Activated CD4-positive, alpha-beta T cell treated with anti-CD3 and anti-CD28 coated beads for 24 hours (primary cell): ENCODE measurements at places on chromosomes 4 and X.

- DNase-seq = no peak
These were observed 7.8 kb upstream of the XK start for GRCh38 chrX:37677765-37678164.

- no peak for DNase-seq
These were observed 10.5 kb downstream of the PPAT start for GRCh38 chr4:56424697-56425514.

DNA sequence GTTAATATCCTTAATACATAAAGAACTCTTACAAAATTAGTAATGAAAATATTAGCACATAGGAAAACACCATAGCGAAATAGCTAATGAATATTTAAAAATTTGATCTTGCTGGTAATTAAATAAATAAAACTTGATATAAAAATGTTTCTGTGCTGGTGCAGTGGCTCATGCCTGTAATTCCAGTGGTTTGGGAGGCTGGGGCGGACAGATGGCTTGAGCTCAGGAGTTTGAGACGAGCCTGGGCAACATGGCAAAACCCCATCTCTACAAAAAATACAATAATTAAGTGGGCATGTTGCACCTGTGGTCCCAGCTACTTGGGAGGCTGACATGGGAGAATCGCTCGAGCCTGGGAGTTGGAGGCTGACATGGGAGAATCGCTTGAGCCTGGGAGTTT is 7.6 kb downstream of the FAM199X start:
- no peak for DNase-seq

GRCh38 chrX:23731951-23732350 is 11.1 kb downstream of the ACOT9 start:
- DNase-seq = no peak

DNA sequence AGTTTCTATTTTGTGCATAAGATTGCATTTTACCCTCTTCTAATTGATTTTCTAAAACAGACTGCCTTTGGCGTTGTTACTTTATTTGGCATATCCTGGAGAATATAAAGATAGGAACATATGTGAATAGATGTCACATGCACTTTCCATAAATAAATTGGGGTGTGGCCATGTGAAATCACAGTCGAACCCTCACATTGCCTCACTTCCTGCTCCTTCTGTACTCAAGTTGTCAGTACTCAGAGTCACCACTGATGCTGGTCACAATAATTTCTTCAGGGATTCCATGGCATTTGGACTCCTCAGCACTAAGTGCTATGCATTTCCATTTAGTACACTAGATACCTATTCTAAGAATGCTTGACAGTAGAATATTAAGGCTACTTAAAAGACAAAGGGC is 1.4 kb upstream of the EMCN start:
- DNase-seq = no peak

DNA sequence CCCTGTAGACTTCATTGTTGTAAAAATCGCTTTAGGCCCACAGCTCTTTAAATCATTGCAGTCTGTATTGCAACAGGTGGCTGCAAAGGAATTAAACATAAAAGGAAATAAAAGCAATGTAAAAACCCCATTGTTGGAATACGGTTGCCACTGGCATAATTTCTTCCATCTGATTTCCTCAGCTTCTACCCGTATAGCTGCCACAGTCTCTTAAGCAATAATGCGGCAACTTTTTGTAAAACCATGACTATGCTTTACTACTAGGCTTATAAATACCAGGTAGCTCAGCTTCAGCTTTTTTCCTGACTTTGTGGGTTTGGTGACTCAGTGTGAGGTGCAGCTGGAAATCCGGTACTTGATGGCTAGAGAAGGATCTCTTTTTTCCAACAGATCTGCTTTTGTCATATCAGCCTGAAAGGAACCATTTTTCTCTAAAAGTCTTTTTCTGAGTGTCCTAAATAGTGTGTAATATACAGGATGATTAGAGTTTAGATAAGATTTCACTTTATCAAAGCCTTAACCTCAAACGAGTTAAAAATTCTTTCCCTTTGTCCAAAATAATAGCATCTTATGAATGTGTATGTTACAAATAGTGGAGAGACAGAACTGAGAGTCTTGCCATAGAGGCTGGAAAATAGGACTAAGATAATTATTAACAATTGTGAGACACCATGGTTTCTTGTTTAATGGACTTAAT is 268.0 kb downstream of the ADGRL3 start:
- no peak for DNase-seq

- DNase-seq = no peak
These were observed 722 bp downstream of the FGF16 start for GRCh38 chrX:77447653-77448569.

DNA sequence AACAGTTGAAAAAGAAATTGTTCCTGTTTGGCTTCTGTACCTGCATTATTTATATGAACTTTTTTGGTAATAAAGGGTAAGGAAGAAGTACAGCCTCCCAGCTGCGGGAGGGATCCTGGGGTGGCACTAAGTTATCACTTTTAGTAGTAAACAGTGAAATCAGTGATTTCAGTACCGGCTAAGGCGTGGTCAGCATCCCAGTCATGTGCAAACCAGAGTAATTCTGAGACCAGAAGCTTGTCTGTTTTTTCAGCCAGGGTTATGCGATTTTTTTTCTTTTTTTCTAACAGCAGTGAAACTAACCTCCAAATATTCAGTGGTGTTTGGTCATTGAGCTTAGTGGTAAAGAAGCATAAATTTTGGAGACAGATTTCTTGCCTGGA is 3.3 kb downstream of the EGF start:
- no peak for DNase-seq

DNA sequence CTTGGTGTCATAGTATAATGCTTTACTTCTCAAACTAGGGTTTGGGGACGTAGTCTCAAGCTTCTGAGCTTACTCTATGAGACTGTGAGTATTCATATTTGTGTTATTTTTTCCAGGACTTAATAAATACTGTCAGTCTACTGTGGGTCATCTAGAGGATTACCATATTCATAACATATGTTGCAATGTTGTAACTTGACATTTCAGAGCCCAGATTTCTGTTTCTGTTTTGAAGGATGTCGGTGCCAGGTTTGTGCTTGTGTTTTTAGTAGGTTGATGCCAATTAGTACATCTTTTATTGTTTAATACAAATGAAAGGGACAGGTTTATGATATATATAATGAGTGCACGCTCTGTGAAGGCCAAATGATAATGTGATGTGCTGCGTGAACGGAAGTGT is 69.6 kb downstream of the SPANXN4 start:
- DNase-seq = no peak

DNA sequence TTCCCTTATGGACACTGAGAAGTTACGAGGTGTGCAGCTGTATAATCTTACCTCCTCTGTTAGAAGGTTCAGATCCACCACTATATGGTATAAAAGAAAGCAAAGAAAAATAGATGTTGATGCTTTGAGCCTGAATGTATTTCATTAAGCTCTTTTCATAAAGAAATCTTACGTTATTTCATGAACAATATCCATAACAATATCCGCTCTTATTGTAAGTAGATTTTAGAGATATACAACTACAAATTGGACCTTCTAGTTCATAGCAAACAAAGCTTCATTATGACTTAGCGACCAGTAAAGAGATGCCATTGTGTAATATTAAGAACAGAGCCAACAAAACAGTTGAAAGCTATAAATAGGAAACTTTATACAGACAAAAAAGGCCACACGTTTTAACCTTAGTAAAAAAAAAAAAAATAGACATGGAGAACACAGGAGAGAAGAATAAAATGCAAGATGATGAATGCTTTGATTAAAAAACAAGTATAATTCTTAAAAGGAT is 203.6 kb downstream of the PDGFC start:
- no peak for DNase-seq

DNA sequence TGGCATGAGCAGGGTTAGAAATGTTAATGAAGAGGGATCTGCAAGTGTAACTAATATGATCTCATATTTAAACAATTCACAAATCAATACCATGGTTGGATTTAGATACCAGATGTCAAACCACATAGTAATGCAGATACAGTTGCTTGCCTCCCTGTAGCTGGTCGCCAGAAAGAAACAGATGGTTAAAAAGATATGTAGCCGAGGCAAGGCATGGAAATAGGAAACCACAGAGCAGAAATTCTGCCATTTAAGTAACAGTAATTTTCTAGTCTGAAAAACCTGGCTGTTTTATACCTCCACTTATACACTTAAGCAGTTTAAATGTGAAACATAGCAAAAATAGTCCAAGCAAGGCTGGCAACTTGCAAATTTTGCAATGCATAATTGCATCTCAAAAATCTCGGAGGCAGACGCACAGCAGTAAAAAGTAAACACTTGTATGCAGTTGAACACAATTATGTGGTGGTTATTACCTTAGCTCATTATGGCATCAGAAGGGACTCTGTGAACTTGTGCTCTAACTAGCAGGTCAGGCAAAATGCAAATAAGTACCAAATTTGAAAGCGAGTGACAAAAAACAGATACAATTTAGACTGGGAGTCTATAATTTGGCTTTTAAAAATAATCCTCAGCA is 126.8 kb downstream of the NAA11 start:
- DNase-seq = no peak

DNA sequence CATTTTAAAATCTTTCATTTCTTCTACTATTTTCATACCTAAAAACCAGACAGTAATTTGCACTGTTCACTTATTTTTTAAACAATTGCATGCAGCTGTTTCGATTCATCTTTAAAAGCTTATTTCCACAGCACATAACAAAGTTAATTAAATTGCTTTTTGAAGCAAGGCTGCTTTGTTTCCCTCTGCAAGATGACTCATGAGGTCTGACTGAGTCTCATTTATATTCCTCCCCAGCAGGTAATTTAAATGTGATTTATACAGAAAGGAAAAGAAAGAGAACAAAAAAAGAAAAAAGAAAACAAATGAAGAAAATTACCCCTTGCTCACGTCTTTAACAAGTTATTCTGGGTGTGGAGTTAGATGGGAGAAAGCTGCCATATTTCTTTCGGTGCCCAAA is 22.8 kb downstream of the VMA21 start:
- DNase-seq = no peak

DNA sequence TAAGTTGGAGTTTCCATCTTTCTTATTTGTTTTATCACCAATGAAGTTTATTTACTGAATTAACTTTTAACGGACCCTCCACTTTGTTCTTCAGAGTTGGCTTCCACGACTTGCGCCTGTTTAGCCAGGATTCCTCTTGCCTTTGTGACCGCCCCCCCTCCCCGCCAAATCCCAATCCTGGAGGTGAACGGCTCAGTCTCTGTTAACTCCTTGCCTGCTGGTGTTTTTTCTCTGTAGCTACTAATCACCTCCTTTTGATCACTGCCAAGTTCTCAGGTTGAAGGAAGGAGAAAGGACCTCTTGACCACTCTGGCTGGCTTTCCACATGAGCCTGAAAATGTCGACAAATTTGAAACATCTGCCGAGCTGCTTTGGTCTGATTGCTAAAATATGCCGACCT is 46.8 kb upstream of the BCOR start:
- no peak for DNase-seq

- DNase-seq = no peak
These were observed 166.6 kb upstream of the TBL1X start for GRCh38 chrX:9298221-9298620.

DNA sequence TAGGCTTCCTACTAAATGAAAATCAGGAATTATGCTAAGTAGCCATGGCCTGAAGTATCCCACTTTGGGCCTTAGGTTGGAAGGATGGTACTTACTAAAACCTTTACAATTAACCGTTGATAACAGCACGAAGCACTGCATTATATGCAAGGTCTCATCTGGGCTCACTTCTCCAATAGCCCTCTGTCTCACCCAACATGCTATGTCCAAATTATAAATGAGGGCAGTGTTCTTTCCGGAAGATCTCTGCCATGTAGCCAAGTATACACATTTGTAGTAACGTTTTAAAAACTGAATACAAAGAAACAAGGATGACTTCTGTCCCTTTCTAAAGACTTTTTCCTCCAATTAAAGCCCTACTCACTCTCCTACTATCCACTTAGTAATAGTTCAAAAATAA is 51.6 kb downstream of the SCFD2 start:
- no peak for DNase-seq

GRCh38 chr4:88147799-88148217 is 10.6 kb downstream of the ABCG2 start:
- DNase-seq = no peak

GRCh38 chr4:53601251-53601764 is 10.0 kb upstream of the LNX1 start:
- no peak for DNase-seq

GRCh38 chrX:129665916-129666644 is 11.3 kb upstream of the APLN start:
- DNase-seq = no peak

DNA sequence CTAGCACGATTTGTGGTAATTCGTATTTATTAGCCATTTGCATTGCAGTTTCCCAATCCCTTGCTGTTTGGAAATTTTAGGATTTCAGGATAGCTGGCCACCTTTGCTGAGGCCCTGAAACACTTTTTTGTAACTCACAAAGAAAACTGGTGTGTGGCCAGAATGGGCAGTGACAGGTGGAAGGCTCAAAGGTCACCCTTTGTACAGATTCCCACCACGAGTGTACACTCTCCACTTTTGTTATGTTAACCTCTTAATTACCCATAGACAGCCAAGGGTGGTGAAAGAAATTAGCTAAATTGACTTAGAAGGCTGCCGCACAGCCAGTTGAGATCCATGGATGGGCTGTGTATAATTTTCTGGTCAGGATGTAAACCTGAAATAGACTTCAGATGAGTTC is 109.7 kb upstream of the ARX start:
- DNase-seq = no peak

DNA sequence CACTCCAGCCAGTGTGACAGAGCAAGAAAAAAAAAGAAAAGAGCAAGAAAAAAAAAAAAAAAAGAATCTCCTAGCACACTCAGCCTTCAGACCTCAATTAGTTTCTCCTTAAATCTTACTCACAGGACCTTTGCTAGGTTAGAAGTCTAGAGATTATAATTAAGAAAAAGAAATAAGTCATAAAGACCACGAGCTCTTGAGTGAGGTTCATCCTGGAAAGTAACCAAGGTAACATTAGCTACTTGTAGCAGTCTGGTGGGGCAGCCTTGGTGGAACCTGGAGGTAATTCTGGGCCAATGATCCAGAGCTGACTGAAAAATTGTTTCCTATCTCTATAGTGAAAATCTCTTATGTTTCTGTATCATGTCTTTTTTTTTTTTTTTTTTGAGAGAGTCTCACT is 21.2 kb upstream of the DDX3X start:
- no peak for DNase-seq

DNA sequence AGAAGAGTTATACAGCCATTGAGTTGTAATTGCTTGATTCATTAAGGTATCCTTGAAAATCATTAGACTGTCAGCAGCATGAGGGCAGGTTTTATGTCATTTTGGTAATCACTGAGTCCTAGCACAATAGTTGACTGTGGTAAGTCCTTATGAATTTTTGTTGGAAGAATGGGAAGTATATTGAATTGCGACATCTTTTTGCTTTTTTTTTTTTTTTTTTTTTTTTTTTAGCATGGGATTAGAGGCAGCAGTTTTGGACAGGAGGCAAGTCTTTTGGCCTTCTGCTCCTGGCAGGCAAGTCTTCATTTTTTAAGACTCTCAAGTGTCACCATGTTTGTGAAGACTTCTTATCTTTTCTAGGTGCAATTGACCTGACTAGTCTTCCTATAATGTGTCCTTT is 29.7 kb downstream of the PRRG1 start:
- no peak for DNase-seq
